Activated T-cell treated with anti-CD3 and anti-CD28 coated beads for 4 hours (primary cell): ENCODE measurements at places on chromosomes 7 and 10.

GRCh38 chr10:133011882-133012281 is 69.5 kb upstream of the CFAP46 start:
- no peak for DNase-seq

GRCh38 chr10:119337796-119338432 is 130.5 kb downstream of the GRK5 start:
- no peak for DNase-seq

GRCh38 chr10:44424957-44425356 is 40.1 kb upstream of the CXCL12 start:
- no peak for DNase-seq

DNA sequence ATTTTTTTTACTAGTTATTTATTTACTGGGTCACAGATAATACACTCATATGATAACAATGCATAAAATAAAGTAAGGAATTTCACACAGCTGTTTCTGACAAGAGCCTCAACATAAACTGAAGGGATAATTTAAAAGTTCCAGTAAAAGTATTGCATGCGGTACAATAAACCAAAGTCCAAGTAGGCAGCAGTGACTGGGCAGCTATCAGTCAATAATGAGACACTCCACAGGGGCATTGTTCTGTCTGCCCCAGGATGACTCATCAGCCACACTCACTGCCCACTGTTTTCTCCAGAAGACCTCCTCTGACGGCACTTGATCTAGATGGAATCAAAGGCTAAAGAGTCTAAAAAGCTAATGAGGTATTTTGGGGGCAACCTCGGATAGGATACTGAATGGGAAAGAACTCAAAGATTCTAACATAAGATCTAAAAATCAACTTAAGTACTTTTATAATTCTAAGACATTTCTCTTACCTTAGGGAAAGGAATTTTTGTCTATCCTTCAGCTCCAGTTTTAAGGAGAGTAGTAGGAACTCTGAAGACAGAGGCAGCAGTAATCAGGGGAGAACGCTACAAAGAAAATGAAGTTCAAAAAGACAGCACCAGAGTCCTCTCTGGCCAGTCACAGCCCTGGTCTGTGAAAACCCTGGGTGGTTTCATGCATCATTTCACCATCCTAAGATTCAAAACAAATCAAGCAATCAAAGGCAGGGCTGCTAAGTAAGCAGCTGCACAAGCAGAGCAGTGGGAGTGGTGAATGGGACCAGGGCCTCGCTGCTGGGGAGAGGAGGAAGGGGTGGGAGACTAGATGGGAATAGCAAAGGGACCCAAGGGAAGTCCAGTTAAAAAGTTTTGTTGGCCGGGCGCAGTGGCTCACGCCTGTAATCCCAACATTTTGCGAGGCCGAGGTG is 175.1 kb downstream of the AVL9 start:
- DNase-seq = no peak

- DNase-seq = peak; percentile 33
Measured at GRCh38 chr10:23702977-23703414, 264.1 kb downstream of the OTUD1 start.

GRCh38 chr7:977326-978048 is 2.1 kb upstream of the COX19 start:
- DNase-seq = no peak

DNA sequence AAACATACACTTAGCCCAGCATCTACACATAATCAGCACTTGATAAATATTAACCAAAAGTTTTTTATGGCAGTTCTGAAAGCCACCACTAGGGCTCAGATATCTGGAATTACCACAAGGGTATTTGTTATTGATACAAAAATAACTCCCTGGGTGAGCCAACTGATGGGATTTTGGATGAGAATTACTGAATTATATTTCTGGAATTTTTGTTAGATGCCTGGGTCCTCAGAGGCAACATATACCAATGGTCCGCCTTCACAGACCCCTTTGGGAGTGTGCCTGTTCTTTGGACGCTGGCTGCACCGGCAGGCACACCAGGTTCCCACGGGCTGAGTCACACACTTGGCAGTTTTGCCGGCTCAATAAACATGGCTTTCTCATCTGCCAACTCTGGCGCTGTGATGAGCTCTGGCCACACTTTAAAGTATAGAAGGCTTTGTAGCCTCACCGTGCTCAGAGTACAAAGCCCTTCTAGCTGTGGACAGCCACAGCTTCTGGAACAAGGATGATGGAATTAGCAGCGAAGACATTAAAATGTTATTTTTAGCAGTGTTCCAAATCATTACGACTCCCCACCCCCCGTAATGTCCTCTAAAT is 24.5 kb upstream of the EEPD1 start:
- DNase-seq = no peak

DNA sequence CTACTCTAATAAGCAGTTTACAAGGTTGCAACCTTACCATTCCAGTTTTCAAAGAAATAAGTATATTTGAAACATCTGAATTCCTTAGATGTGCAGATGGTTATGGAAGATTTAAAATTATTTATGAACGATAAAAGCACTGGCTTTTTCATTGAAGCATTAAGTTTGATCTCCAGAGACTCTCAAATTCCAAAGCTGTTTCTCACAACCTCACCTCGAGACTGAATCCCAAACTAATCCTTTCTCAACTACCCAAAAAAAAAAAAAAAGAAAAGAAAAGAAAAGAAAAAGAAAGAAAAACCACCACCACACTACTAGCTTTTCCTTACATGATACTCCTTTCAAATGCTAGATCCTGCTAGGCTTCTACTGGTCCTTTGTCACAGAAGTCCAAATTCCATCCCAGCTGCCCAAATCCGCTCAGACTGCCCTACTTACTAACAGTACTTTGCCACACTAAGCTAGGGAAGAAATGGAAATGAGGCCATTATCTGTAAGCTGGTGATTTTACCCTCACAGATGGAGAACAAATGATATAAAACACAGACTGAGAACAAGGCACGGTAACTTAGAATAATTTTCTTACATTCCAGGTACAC is 100.6 kb upstream of the CDK1 start:
- DNase-seq = no peak
